T-cell (primary cell): ENCODE measurements at places on chromosomes 1 and 21.

DNA sequence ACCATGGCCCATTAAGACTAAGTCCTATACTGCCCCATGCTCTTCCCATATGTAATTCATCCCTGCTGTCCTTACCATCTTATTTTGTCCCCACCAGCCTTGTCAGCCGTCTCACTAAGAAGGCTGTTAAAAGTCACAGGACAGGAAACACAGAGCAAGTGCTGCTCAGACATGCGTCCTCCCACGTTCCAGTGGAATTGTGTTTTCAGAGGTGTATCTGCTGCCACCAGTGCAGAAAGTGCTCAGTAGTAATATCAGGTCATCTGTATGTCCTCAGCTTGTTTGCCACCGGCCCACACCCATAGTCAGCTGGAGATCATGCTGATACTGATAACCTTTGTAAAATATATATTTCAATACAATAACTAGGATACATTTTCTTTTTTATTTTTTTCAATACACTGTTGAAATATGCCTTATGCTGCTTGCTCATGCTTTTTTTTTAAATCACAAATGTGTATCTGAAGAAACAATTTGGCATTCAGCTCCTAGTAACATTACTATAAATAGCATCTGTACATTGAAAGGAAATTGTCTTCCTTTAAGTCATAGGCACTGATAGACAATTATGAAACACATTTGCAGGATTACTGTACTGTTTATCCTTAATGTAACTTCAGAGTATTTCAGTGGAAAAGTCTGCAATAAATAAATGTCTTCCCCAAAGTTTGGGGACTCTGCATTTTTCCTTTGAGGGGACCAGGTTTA, 156.9 kb downstream of the EDEM3 start:
- no peak for DNase-seq

- DNase-seq = no peak
Observed at GRCh38 chr21:36166705-36167104, 10.1 kb downstream of the DOP1B start.

DNA sequence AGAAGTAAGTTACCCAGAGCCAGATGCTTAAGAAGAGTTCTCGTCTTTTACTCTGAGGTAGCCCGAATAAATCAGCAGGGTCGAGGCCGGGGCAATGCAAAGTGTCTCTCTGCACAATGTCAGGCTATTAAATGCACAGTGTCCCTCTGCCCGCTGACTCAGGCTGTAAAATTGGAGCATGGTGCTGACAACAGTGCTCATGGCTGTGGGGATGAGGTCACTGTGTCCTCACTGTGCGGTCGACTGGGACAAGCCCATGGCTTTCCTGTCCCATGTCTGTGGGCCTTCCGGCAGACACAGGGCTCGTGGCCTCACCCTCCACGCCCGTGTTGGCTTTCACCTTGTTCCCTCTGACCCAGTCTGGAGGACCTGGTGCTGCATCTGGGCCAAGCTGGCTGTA, 14.6 kb upstream of the SLC2A1 start:
- no peak for DNase-seq

- no peak for DNase-seq
Observed at GRCh38 chr1:159941141-159941540, 4.3 kb downstream of the IGSF9 start.

GRCh38 chr1:57824535-57824934, 400.7 kb upstream of the DAB1 start:
- DNase-seq = no peak

DNA sequence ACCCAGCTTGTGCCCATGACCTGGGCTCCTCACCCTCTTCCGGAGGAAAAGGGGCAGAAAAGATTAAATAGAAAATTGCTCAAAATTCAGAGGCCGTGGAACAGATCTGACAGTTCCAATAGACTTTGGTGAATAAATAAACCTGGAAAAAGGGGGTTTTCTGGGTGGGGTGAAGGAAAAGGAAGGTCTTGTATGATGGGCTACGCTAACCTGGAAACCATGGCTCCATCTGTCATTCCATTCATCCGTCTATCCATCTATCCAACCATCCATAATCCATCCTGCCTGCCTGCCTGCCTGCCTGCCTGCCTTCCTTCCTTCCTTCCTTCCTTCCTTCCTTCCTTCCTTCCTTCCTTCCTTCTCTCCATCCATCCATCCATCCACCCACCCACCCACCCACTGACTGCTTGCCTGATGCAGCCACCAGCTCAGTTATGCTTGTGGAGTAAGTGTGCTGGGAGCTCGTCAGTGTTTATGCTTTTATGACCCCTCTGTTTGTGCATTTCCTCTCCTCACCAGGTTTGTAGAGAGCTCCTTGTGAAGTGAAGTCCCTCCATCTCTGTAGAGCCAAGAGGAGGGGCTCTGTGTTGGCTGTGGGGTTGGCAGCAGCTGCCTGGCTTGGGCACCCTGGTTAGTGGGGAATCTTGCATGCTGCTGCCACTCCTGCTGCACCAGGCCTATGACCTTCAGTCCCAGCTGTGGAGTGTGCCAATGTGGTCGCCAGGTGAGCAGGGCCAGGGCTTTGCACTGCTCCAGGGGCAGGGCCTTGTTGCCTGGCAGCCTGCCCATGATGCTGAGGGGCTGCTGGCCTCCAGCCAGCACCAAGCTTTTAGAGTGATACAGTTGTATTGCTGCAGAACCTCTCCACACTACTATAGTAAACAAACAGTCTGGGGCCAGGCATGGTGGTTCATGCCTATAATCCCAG, 16.0 kb upstream of the POU3F1 start:
- no peak for DNase-seq

- DNase-seq = no peak
Observed at GRCh38 chr1:230108580-230108979, 41.5 kb downstream of the GALNT2 start.

DNA sequence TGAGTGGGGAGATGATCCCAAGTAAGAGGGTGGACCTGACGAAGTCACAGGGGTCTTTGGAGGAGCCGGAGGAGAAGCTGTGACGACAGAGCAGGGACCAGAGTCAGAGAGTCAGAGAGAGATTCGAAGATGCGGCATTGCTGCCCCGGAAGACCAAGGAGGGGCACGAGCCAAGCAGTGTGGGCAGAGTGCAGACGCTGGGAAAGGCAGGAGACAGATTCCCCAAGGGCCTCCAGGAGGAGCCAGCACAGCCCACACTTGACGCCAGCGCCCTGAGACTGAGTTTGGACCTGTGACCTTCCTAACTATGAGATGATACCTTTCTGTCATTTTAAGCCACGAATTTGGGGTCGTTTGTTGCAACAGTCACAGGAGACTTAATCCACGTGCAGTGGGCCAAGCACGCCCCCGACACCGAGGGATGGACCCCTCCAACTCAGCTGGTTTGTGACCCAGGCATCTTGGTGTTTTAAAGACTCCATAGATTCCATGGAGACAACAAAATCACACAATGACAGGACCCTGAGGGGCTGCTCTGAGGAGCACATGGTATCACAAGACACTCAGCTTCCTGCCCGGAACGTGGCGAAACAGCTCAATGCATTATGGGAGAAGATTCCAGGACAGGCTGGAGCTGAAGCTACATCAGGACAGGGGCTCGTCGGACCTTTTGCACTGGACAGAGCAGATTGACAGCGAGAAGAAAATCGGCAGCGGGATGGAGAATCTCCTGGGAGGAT, 11.0 kb upstream of the TFF1 start:
- no peak for DNase-seq

DNA sequence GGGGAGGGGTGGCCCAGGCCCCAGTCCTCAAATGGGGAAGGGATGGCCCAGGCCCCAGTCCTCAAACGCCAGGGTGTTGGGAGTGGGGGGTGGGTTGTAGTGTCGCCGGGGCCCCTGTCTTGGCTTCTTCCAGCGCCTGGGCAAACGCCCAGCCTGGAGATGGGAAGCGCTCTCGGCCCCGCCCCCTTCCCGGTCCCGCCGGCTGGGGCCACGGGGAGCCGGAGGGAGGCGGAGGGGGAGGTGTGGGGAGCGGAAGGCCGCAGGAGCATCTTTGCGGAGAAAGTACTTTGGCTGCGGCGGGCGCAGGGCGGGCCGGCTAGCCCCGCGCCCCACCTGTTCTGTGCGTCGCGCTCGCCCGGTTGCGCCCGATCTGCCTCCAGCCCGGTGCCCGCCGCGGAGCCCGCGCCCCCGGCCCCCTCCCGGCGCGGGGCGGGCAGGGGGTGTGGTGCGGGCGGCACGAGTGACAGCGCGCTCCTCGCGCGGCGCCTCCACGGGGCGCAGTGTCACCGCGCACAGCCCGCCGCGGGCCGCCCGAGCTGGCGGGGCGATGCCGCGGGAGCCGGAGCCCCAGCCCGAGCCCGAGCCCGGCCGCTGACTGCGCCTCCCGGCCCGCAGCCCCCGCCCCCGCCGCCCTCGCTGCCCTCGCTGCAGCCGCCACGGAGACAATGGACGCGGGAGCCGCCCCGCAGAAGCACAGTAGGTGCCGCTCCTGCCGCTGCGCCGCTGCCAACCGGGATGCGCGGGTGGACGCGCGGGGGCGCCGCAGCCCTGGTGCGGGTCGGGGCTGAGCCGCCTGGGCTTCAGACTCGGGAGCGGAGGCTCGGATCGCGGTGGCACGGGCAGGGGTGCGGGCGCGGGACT, 31.1 kb upstream of the PEX10 start:
- peak; percentile 18 for DNase-seq

- DNase-seq = no peak
Observed at GRCh38 chr1:53560581-53561502, 101.6 kb downstream of the DMRTB1 start.

GRCh38 chr1:175715742-175716141, 27.7 kb downstream of the TNR start:
- DNase-seq = no peak

GRCh38 chr21:31117128-31117916, 79.0 kb upstream of the KRTAP19-8 start:
- no peak for DNase-seq

GRCh38 chr21:35222021-35222420, 172.9 kb upstream of the RUNX1 start:
- peak; percentile 26 for DNase-seq

DNA sequence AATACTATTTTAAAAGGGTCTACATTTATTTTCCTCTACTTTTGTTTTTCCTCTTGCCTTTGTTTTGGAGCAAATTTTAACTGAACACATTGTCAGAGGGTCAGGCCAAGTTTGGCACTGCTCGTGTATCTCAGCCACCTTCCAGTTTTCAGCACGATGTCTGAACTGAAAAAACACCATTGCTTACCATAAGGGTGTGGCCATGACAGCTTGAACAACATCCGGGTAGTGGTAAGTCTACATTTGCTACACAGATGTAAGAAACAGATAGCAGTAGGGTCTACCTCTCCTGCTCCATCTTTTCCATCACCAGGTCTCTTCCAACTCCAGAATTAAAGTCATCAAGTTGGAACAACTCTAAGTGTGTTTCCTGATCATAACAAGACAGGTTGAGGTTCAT, 4.2 kb downstream of the HIVEP3 start:
- no peak for DNase-seq

DNA sequence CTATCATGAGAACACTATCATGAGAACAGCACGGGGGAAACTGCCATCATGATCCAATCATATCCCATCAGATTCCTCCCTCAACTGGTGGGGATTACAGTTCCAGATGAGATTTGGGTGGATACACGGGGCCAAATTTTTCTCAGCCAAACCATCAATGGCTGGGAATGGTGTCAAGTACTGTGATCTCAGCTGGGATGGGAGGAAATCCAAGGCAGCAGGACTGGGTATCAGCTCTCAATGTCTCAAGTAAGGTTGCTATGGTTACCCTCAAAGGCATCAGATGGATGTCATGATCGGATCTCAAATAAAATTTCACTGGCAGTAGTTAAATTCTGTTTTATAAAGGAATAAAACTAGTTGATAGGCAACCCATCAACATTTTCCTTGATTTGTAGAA, 399.0 kb downstream of the KCNT2 start:
- DNase-seq = no peak

DNA sequence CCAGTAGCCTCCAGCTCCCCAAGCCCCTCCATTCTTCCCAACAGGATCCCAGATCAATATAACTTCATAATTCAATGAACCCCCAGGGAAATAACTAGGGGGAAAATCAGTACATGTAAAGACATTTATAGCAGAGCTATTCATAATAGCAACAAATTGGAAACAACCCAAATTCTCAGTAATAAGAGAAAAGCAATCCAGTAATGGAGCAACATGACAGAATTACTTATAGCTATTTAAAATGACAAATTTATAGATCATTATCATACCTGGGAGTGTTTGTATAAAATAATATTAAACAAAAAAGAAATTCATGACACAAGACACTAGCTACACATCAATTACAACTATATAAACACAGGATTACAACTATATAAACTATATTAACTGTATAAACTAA, 20.2 kb downstream of the PLEKHA6 start:
- no peak for DNase-seq

DNA sequence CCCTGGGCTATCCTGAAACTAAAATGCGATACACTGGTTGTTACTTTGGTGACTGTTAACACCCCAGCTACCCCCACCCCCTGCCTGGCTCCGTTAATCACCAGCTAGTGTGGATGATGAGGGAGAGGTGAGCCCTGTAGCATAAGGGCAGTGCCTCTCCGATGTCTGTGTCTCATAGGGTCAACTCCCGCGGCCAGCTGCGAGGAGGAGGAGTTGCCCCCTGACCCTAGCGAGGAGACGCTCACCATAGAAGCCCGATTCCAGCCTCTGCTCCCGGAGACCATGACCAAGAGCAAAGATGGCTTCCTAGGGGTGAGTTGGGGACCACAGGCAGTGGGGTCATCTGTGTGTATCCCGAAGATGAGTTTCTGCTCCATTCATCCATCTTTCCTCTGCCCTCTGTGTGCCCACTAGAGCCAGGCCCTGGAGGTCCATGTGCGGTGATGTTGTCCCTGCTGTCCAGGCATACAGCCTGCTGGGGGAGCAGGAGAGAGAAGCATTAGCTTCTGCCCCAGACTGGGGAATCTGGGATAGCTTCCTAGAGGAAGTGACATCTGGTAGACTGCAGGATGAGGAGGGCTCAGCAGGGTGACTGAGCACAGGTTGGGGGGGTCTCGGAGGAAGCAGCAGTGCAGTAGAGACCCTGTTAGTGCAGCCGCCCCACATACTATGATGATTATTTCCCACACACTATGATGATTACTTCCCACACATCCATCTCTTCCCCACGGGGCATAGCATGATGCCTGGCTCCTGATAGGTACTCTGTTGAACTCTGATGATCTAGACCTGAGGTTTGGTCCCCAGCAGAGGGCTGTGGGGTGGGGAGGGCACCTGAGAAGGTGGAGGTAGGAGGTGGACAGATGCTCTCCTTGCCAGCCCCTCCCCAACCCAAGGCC, 5.2 kb downstream of the SELENON start:
- no peak for DNase-seq

- no peak for DNase-seq
Observed at GRCh38 chr1:23444596-23445390, 20.2 kb upstream of the TCEA3 start.

DNA sequence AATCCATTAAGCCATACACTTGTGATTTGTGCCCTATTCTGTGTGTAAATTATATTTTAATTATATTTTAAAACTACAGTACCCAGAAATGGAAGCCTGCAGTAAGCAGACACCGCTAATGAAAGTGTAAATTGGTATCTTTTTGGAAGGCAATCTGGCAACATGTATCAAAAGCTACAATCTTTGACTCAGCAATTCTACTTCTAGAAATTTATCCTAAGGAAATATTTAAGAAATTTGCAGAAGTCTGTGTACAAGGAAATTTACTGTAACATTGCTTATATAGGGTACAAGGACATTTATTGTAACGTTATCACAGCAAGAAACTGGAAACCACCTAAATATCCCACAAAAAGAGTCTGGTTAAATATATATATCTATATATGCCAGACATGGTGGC, 14.6 kb upstream of the ZMYM4 start:
- no peak for DNase-seq

GRCh38 chr21:32469628-32470027, 57.1 kb downstream of the EVA1C start:
- no peak for DNase-seq
